ENCODE measurements at places on chromosomes 3 and 15. TPM values are rescaled to one million over a fixed set of nuclear protein-coding genes. Genes with fewer than 3 reads are reported as not detected.

The SI gene
- not detected for total RNA-seq

The CKMT1A gene
- not detected for total RNA-seq

The TCTA gene
- total RNA-seq: 21.7 TPM

The ASTE1 gene
- 8.1 TPM for total RNA-seq

The ISG20 gene
- total RNA-seq: 4.5 TPM

The MCCC1 gene
- total RNA-seq: 18.6 TPM

The ZNF621 gene
- total RNA-seq: 22.5 TPM

The LRRC31 gene
- total RNA-seq: not detected

The COMMD4 gene
- 48.7 TPM for total RNA-seq

The CELSR3 gene
- total RNA-seq: 0.29 TPM

The ZFAND6 gene
- total RNA-seq: 126 TPM

The TMEM40 gene
- total RNA-seq: not detected

The UPK1B gene
- not detected for total RNA-seq

The MYLK gene
- 41.6 TPM for total RNA-seq

The CLDN16 gene
- not detected for total RNA-seq

The ANKUB1 gene
- total RNA-seq: not detected

The MCF2L2 gene
- 0.53 TPM for total RNA-seq

The AGBL1 gene
- not detected for total RNA-seq

The GABPB1 gene
- 88.3 TPM for total RNA-seq

The GOLGA6A gene
- not detected for total RNA-seq

The MB21D2 gene
- 8.9 TPM for total RNA-seq

The PAK6 gene
- not detected for total RNA-seq

The MED12L gene
- 0.57 TPM for total RNA-seq

The QARS1 gene
- 312 TPM for total RNA-seq

The RPLP1 gene
- 116 TPM for total RNA-seq

Measured in thoracic aorta endothelial cell (primary cell).